WERI-Rb-1 (cell line): ENCODE measurements at places on chromosomes 1 and 21.

DNA sequence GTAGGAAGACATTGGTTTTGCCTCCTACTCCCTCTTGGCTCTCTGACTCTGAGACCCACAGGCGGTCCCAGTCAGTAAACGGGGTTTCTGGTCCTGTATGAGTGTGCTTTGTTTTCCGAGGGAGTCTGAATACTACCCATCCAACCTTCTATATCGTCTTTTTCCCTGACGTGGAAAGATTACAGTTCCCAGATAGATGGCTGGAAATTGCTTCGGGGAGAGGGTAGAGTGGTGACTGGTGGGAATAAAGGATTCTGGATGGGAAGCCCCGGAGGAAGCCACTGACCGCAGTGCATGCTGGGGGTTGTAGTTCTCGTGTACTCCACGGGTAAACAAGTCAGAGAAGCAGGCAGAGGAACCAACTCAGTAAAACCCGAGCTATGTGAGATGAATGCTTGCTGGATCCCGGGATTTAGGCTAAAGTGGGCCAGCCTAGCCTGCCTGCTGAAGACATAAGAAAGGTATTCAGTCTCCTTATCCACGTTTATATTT is 66.2 kb upstream of the IRF2BP2 start:
- peak; percentile 97 for DNase-seq

GRCh38 chr1:64405833-64406232 is 64.1 kb upstream of the CACHD1 start:
- no peak for DNase-seq

DNA sequence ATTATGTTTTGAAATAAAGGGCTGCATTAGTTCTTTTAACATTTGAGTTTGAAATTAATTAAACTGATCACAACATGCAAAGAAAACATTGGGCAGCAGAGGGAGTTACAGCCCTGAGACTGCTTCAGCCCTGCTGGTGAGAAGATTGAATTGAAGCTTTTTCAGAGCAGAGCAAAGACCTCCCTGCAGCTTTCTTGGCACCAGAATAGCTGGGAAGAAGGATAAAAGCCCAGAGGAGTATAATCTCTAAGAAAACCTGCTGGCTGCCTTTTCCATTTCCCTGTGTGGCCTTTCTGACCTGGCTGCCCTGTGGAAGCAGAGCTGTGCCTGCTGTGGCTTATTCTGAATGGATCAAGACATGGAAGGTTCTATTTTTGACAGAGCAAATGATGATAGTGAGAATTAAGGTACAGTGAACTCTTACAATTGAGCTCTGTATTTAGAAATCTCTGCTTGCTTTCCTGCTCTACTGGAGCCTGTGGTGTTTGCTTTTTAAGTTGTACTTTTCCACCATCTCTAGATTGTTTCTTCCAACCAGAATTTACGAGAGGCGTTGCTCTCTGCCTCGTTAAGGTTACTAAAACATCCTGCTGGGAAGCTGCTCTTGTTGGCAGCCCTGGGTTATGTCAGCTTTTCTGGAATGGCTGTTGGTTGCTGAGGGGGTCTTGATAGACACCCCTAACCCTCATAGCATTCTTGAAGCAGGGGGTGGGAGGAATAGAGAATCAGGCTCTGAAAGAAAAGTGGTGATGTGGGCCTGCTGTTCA is 9.9 kb downstream of the SNRPE start:
- peak; percentile 83 for DNase-seq

DNA sequence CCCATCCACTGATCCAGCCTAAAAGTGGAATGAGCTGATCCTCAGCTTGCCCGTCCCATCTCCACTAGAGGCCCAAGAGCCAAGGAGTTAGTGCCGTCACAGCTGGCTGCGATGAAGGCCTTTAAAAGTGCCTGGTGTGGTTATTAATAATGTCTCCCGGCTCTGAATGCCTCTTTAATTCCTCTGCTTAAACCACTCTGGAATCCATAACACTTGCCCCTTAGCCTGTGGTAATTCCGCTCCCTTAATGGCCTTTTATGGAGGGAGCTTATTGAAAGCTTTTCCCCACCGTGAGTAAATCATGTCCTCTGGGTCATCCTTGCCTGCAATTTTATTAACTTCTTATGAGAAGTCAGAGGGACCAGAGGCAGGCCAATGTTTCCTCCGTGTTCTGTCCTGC is 55.4 kb downstream of the UBIAD1 start:
- no peak for DNase-seq

GRCh38 chr1:26276432-26276838 is 3.5 kb upstream of the SH3BGRL3 start:
- DNase-seq = no peak

GRCh38 chr1:107318932-107319331 is 178.1 kb downstream of the NTNG1 start:
- DNase-seq = peak; percentile 11

GRCh38 chr1:39779821-39780220 is 8.7 kb upstream of the OXCT2 start:
- no peak for DNase-seq

DNA sequence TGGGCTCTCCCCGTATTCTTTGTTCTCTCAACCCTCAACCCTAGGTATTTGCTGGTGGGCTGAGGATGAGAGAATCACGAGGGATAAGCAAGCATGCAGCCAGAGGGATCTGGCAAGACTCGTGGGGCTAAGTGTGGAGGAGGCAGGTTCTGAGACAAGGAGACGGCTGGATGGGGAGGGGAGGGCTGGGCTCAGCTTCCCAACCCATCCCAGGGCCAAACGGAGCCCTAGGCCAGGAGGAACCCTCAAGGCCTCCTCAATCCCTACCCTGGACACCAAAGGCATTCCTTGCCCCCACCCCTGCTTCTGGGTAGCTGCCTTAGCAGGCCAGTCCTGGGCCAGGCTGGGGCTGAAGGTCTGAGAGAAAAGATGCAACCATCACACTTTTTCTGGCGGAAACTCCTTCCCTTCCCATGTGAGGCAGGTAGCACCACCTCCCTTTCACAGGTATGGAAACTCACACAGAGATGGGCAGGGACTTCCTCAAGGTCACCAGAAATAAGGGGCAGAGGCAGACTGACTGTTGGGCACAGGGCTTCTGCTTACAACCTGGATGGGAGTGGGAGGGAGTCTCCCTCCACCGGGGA is 6.2 kb downstream of the MEF2D start:
- no peak for DNase-seq

GRCh38 chr1:78136680-78137079 is 90.9 kb downstream of the GIPC2 start:
- DNase-seq = no peak

DNA sequence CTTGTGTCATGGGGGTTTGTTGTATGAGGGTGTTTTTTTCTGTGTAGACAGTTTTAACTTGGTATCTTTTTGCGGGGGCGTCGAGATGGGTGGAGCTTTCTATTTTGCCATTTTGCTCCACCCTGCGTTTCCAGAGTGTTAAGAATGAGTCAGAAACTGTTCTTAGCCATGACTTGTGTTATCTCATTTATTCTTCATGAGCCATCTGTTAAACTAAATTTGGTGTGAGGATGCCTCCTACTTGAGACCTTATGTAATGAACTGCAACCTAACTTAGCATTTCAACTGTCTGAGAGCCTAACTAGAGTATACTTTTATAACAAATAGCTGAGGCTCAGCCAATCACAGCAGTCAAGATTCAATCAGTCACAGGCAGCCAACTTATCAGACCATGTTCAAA is 1873.5 kb downstream of the NCAM2 start:
- no peak for DNase-seq

- DNase-seq = no peak
These were observed 4.1 kb upstream of the GNPAT start for GRCh38 chr1:231236938-231237337.

DNA sequence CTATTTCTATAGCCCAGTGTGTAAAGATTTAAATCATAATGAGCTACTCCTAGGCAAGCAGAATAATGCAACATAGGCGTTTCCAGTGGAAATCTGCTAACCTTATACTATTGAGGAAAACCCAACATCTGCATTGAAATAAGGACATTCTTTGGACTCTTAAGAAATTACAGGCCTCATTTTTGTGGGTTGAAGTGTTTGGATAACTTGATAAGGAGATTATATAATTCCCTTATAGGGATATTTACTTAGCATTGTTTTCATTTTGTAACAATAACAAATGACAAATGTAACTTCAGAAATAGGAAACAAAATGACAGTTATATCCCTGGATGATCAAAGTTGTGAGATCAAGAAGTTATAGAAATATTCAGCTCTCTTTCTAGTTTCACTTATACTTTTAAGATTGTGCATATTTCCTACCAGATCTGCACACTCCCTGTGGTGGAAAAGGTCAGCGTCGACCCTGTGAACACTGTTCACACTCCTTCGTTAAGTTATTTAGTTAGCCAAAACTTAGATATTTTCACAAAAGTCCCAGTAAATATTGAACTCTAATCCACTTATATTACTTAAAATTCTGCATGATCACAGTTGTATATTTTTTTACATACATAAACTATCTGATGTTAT is 284.4 kb upstream of the C1orf105 start:
- DNase-seq = no peak

- DNase-seq = no peak
These were observed 178.1 kb upstream of the PBX1 start for GRCh38 chr1:164380893-164381292.

- no peak for DNase-seq
These were observed 45.4 kb upstream of the TENT5B start for GRCh38 chr1:27057801-27058625.

DNA sequence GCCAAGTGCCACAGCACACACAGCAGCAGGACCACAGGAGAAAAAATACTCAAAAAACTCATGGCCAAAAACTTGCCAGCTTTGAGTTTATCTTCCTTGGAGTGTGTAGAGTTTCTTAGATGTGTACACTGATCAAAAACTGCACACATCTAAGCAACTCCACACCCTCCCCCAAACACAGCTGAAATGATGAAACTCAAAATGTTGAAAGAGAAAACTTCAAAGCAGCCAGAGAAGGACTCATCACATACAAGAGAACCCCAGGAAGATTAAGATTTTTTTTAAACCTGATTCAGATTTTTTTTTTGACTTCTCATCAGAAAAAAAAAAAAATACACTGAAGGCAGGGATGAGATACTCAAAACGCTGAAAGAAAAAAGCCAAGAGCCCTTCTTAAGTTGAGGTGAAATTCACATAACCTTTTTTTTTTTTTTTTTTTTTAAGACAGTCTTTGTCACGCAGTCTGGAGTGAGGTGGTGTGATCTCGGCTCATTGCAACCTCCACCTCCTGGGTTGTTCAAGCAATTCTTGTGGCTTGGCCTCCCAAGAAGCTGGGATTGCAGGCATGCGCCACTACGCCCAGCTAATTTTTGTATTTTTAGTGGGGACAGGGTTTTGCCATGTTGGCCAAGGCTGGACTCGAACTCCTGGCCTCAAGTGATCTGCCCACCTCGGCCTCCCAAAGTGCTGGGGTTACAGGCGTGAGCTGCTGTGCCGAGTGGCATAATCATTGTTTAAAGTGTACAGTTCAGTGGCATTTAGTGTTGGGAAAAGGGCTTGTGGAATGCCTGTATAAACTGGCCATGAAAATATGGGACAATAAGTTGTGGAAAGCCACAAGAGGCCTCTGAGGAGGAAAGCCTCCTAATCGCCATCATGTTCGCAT is 20.9 kb upstream of the PDXK start:
- no peak for DNase-seq

DNA sequence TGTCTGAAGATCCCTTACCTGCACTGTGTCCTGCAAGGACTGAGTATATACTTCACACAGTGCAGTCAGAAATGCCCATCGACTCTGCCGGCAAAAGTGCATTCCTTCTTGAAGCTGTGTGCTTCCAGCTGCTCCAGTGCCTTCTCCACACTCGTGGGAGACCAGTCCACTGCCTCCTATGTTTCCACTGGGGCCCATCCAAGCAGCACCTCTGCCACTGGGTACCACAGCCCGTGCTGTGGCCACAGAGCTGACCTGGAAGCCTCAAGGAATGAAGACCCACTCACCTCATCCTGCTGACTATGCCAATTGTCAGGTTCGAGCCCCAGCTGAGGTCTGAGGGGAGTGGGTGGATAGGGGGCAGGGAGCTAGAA is 108.1 kb downstream of the GDAP2 start:
- no peak for DNase-seq

DNA sequence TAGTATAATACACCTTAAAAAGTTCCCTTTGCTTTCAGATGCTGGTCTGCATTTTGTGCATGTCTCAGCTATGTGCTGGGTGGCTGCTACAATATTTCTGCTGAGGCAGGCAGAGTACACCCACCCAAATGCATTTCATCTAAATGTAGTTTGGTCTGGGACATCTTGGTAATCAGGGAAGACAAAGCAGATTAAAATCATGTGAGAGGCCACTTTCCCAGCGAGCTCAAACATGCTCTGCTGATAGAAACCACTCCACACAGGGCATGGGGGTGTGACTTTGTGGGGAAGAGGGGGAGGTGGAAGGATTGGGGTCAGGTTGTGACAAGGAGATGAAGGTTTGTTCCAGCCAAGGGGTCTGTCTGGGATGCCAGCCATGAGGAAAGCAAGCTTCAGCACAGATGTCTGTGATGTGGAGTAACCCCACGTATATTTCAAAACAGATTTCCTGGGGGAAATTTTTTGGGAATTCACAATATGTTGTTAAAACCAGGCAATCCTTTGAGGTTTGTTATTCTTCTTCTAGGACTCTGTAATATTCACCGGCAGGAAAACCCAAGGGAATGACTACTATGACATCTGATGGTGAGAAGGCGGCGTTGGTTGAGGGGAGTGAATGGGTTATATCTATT is 255.1 kb upstream of the FGGY start:
- peak; percentile 43 for DNase-seq

DNA sequence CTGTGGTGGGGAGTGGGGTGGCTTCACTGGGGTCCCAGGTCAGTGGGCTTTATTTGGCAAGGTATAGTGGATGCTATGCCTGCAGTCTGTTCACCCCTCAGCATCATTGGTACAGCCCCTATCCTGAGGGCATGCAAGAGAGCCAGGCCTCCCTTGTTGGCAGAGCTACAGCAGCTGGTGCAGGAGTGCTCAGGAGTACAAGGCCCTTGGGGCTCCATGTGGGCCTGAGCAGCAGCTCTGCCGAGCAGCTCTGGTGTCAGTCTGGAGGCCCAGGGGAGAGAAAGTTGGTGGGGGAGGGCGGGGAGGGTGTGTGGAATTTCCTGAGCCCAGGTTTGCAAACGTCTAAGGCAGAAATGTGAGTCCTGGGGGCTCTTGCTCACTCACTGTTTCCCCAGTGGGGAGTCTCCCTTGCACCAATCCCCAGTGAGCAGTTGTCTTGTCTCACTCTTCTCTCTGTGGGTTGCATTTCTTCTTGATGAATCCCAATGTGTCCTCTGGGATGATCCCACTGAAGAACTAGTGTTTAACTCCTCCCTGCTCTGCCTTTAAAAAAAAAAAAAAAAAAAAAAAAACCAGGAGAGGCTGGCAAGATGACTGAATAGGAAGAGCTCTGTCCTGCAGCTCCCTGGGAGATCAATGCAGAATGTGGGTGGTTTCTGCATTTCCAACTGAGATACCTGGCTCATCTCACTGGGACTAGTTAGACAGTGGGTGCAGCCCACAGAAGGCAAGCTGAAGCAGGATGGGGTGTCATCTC is 39.5 kb upstream of the CYP4X1 start:
- DNase-seq = no peak

GRCh38 chr21:31278511-31279130 is 65.4 kb downstream of the TIAM1 start:
- DNase-seq = no peak

DNA sequence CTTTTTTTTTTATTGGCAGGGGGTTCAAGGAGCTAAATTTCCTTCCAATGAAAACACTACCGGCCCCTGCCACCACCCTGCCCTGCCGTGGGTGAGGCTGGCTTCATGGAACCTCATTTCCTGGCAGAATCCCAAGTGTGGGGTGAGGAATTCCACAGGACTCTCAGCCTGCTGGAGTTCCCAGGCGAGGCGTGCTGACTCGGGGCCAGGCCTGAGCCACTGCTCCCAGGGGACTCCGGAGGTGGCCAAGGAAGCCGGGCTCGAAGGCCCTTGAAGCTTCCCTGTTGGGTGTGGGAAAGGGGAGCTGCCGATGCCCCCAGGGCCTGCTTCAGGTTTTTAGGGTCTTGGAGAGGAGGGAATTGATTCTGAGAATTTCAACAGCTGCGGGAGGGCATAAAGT is 95.3 kb upstream of the ACTRT2 start:
- DNase-seq = no peak
